Activated CD4-positive, alpha-beta memory T cell treated with anti-CD3 and anti-CD28 coated beads, Interleukin-2, amount 10 ng/mL, durations not matched to agents 7 days and 5 days (primary cell): ENCODE measurements at places on chromosomes 5 and 9. TPM values are rescaled to one million over a fixed set of nuclear protein-coding genes. Genes with fewer than 3 reads are reported as not detected.

PTGR1 gene
- 0.85 TPM for total RNA-seq

PCDHA9 gene
- not detected for total RNA-seq

PTPN3 gene
- total RNA-seq: 0.35 TPM

TXNDC15 gene
- 56.9 TPM for total RNA-seq

IL5 gene
- 3.3 TPM for total RNA-seq

SPATA31A3 gene
- not detected for total RNA-seq

C9orf50 gene
- total RNA-seq: not detected

COL5A1 gene
- 0.10 TPM for total RNA-seq
